ENCODE measurements at places on chromosomes 3 and 15.

- DNase-seq = no peak
These were observed 48.7 kb downstream of the COL8A1 start for GRCh38 chr3:99686955-99687612.

GRCh38 chr3:4001976-4002375, 202.7 kb downstream of the LRRN1 start:
- no peak for DNase-seq

DNA sequence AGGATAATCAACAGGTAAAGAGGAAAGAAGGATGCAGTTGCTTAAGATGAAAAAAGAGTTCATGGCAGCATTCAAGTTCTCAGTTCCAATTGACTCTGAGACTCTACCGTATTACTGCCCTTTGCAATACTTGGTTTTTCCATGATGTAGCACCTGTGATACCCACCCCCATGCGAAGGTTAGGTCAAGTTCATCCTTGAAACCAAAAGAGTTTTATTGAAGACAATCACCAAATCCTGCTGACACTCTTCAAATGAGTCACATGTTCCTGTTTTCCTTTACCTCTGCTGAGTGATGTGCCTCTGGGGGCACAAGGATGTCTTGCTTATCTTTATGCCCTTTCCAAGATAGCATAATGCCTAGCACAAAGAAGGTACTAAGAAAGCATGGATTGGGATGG, 111.3 kb upstream of the SLC7A14 start:
- DNase-seq = no peak

DNA sequence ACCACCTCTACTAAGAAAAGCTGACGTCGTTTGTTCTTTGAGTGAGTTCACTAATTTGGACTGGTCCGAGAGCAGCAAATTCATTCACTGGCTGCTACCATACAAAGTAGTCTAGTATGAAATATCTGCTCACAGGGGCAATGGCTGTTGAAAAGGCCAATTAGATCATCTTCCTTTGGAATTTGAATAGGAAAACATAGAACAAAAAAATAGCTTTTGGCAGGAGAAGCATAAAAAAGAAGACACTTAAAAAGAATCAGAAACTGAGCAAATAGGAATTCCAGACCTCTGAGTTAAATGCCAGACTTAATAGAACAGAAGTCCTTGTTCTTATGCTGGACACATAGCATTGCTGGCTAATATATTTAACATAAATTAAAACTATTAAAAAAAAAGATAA, 159.3 kb downstream of the IL1RAP start:
- DNase-seq = no peak

DNA sequence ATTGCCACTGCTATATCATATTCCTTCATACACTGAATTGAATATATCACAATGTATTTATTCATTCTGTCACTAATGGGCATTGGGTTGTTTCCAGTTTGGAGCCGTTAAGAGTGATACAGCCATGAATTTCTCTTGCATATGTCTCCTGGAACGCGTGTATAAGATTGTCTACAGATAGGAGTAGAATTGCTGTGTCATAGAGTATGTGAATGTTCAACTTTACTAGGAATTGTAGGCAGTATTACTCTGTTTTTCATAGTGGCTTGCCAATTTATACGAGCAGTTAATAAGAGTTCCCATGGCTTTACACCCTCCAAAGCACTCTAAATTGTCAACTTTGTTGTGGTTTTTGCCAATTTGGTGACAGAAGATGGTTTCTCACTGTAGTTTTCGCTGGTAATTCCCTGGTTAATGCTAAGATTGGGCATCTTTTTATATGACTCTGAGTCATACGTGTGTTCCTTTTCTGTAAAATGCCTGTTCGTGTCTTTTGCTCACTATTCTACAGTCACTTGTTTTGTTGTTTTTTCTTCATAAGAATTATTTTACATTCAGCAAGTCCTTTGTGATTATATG, 136.1 kb upstream of the LIPC start:
- DNase-seq = no peak

GRCh38 chr3:27910456-27910855, 188.3 kb upstream of the EOMES start:
- DNase-seq = no peak

GRCh38 chr15:99536422-99537040, 29.3 kb upstream of the MEF2A start:
- no peak for DNase-seq
